ENCODE measurements at places on chromosomes 16 and 17. TPM values are rescaled to one million over a fixed set of nuclear protein-coding genes. Genes with fewer than 3 reads are reported as not detected.
A peak's percentile ranks its signal among the peaks of the same experiment; 100 is the strongest.

- H3K36me3 ChIP-seq = peaks cover 7% of the 10 kb centered on the region
- no peaks in the 10 kb centered on the region for H3K27me3 ChIP-seq
- H3K27ac ChIP-seq = no peak overlapping the region
- H3K4me1 ChIP-seq = peaks cover 25% of the 10 kb centered on the region
- H3K4me3 ChIP-seq = no peak overlapping the region
- no peak for DNase-seq
Measured at GRCh38 chr17:57461082-57461481, 204.8 kb downstream of the MSI2 start.

Gene BIRC5
- 30.0 TPM for total RNA-seq

DNA sequence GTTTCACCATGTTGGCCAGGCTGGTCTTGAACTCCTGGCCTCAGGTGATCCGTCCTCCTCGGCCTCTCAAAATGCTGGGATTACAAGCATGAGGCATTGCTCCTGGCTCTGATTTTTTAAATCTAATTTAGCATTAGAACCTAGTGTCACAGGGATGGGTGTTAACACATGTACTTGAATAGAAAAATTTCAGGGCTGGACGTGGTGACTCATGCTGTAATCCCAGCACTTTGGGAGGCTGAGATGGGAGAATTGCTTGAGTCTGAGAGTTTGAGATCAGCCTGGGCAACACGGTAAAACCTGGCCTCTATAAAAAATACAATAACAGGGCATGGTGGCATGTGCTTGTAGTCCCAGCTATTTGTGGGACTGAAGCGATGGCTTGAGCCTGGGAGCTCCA lies 6.0 kb upstream of the RNF135 start:
- H3K36me3 ChIP-seq = no peaks in the 10 kb centered on the region
- H3K27ac ChIP-seq = no peak overlapping the region
- H3K4me3 ChIP-seq = no peak overlapping the region
- no peak for DNase-seq

GRCh38 chr17:58184308-58184985 lies 8.1 kb upstream of the EPX start:
- peaks cover 35% of the 10 kb centered on the region for H3K27me3 ChIP-seq
- H3K4me1 ChIP-seq = no peaks in the 10 kb centered on the region
- H3K27ac ChIP-seq = no peak overlapping the region
- no peak overlapping the region for H3K4me3 ChIP-seq
- H3K36me3 ChIP-seq = no peaks in the 10 kb centered on the region

DNA sequence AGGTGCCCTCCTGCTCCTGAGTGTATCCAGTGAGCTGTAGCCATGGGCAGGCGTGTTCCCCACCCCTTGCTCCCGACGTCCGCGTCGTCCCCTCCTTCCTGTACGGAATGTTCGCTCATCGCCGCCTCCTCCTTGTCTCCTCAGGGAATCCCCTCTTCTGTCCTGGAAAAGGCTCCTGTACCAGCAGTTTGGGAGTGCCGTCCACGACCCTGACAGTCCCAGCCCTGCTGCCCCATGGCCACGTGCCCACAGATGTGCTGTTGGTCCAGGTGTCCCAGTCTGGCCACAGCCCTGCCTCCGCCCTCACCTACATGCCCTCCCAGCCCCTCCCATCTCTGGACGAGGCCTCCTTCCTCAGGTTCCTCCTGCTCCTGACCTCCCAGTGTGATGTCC lies 30.2 kb downstream of the OR1D5 start:
- peaks cover 11% of the 10 kb centered on the region for H3K36me3 ChIP-seq
- H3K27ac ChIP-seq = no peak overlapping the region
- no peaks in the 10 kb centered on the region for H3K27me3 ChIP-seq
- no peak for DNase-seq

DNA sequence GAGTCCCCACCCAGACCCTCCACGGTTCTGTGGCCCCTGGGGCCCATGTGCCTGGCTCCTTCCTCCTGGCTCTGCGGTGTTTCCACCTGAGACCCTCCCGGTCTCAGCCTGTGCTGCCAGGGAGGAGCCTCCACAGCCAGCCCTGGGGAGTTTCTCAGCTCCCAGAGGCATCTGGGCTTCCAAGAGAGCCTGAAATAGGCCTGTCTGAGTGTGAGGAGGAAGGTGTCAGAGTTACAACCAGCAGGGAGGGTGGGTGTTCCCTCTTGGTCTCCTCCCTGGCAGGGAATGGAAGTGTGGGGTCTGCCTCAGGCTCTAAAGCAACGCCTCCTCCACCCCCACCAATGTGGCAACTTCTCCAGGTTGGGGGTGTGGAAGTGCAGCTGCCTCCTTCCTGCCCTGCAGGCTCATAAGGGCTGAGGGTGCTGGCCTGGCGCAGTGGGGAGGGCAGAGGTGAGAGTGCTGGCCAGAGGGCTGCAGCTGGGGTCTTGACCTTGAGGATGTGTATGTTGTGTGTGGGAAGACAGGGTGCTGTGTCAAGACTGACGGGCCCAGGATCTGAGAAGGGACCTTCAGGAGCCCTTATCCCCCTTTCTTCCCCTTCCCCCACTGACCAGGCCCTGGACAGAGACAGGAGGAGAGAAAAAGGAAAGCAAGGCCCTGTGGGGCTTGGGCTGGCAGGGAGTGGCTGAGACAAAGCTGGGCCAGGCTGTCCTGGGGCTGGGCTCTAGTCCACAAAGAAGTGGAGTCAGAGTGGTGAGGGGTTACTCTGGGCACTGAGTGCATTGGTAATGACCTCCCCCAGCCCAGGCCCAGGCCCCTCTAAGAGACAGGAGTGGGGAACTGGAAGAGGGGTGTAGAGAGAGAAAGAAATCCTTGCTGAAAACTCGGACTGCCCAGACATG lies 2.4 kb downstream of the CYGB start:
- H3K27me3 ChIP-seq = peaks cover 60% of the 10 kb centered on the region
- no peak for DNase-seq
- peaks cover 10% of the 10 kb centered on the region for H3K4me1 ChIP-seq
- H3K27ac ChIP-seq = no peak overlapping the region

DNA sequence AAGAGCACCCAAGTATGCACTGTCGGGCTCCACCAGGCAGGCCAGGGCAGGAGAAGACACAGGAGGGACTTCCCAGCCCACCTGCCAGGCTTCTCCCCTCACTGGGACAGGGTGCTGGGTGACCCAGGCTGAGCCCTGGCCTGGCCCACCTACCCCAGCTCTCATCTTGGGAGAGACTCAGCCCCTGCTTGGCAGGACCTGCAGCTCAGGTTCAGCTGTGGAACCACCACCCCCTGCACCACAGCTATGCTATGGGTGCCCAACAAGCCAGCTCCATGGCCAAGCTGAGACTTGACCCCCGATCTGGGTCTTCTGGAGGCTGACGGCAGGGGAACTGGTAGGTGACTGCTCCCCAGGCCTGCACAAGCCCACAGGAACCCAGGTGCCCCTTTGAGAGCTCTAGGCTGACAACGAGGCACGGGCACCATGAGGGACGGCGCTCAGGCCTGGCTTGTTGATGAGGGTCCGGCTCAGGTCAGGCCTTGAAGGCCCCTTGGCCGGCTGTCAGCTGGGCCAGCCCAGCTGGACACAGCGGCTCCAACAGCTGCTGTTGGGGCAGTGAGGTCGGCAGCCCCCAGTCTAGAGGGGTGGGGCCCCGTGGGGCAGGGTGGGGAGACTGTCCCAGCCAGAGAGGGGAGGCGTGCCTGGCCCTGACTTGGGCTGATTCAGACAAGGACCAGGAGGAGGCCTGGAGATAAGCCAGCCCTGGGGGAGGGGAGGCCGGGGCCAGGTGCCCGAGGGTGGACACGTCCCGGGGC lies 4.6 kb downstream of the RPUSD1 start:
- no peak overlapping the region for H3K4me3 ChIP-seq
- H3K27me3 ChIP-seq = peaks cover 6% of the 10 kb centered on the region
- no peak overlapping the region for H3K27ac ChIP-seq
- no peaks in the 10 kb centered on the region for H3K4me1 ChIP-seq

- no peaks in the 10 kb centered on the region for H3K4me1 ChIP-seq
- DNase-seq = peak; percentile 59
- no peak overlapping the region for H3K27ac ChIP-seq
- peaks cover 5% of the 10 kb centered on the region for H3K36me3 ChIP-seq
Measured at GRCh38 chr16:20849589-20850390, 43.5 kb downstream of the REXO5 start.

- H3K4me1 ChIP-seq = no peaks in the 10 kb centered on the region
- H3K27ac ChIP-seq = no peak overlapping the region
- H3K36me3 ChIP-seq = no peaks in the 10 kb centered on the region
Measured at GRCh38 chr16:59342669-59343068, 608.6 kb upstream of the GOT2 start.

- peaks cover 5% of the 10 kb centered on the region for H3K36me3 ChIP-seq
- no peaks in the 10 kb centered on the region for H3K27me3 ChIP-seq
- no peak for DNase-seq
- H3K4me1 ChIP-seq = peaks cover 48% of the 10 kb centered on the region
Measured at GRCh38 chr17:72031219-72031884, 89.5 kb upstream of the SOX9 start.

DNA sequence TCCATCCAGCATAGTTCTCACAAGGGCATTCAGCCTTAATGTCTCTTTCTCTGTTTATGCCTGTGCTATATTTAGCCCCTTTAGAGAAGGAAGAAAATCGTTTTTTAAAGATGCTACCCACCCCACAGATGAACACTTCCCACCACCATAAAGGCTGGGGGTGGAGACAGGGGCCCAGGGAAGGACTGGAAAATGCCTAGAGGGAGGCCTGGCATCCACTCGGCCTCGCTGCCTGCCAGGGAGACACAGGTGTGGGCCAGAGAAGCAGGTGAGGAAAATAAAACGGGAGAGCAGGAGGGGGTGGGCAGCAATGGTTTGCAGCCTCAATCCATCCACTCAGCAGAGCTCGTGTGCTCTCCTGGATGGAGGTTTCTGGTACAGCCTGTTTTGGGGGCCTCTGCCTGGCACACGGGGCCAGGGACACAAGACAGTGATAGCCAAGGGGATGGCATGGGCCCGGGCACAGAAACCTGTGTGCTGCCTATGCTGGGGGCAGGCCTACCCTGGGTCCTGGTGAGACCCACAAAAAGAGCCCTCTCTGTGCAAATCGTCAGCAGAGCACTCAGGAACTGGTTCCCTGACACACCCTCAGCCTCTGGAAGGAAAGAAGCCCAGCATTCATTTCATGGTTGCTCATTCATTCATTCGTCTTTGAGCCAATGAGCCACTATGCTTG lies 121.4 kb downstream of the C16orf78 start:
- H3K4me3 ChIP-seq = no peak overlapping the region
- H3K36me3 ChIP-seq = peaks cover 3% of the 10 kb centered on the region
- no peaks in the 10 kb centered on the region for H3K27me3 ChIP-seq
- DNase-seq = no peak
- no peak overlapping the region for H3K27ac ChIP-seq

- H3K36me3 ChIP-seq = no peaks in the 10 kb centered on the region
- no peak overlapping the region for H3K27ac ChIP-seq
- H3K4me3 ChIP-seq = no peak overlapping the region
Measured at GRCh38 chr16:51557670-51558069, 406.6 kb upstream of the SALL1 start.

Gene PDILT
- not detected for total RNA-seq

- H3K27ac ChIP-seq = no peak overlapping the region
- no peaks in the 10 kb centered on the region for H3K4me1 ChIP-seq
- no peak for DNase-seq
- no peaks in the 10 kb centered on the region for H3K27me3 ChIP-seq
- H3K4me3 ChIP-seq = no peak overlapping the region
Measured at GRCh38 chr16:75222271-75222783, 3.5 kb downstream of the CTRB1 start.

Measured in progenitor cell of endocrine pancreas (in vitro differentiated cells).